ENCODE measurements at places on chromosomes 3 and 15.
A peak's percentile ranks its signal among the peaks of the same experiment; 100 is the strongest.

- DNase-seq: no peak
Measured at GRCh38 chr3:48432411-48433371, 2.8 kb upstream of the PLXNB1 start.

GRCh38 chr15:66985653-66986052, 79.7 kb upstream of the SMAD3 start:
- no peak for DNase-seq

GRCh38 chr3:43081796-43082195, 24.1 kb downstream of the POMGNT2 start:
- DNase-seq: no peak

- DNase-seq: no peak
Measured at GRCh38 chr15:77457905-77458265, 37.2 kb downstream of the HMG20A start.

DNA sequence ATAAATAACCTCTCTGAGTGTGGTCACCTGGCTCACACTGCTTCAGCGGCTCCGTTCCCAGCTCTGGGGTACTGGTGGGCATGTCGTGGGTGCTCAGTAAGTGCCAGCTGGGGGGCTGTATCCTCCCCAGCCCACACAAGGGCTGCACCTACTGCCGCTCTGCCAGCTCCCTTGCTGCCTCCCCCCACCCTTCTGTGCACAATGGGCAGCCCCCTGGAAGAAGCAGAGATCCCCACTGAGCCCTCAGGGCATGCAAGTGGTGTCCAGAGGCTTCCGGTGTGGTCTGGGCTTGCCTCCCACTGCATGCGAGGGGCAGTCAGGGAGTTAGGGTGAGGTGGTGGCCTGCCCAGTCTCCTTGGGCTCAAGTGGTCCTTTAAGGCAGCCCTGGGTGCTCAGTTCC, 58.3 kb upstream of the TRPM1 start:
- no peak for DNase-seq

GRCh38 chr3:45628746-45629145, 34.2 kb downstream of the LIMD1 start:
- DNase-seq: no peak

DNA sequence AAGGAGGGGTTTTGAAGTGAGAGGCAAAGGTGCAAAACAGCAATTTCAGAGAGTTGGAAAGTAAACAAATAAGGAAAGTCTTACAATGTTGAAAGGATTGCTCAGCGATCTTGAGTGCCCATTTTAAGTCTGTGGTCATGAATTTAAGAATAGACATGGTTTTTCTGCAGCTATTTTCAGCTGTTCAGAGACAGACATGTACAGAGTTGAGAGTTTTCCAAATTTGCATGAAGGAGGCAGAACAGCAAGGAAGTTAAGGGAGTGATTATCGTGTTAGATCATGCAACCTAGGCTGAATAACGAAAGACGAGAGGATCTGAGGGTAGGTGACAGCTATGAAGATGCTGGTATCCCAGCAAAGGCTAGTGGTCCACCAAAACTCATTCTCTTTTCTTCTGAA, 37.2 kb downstream of the DET1 start:
- DNase-seq: no peak

DNA sequence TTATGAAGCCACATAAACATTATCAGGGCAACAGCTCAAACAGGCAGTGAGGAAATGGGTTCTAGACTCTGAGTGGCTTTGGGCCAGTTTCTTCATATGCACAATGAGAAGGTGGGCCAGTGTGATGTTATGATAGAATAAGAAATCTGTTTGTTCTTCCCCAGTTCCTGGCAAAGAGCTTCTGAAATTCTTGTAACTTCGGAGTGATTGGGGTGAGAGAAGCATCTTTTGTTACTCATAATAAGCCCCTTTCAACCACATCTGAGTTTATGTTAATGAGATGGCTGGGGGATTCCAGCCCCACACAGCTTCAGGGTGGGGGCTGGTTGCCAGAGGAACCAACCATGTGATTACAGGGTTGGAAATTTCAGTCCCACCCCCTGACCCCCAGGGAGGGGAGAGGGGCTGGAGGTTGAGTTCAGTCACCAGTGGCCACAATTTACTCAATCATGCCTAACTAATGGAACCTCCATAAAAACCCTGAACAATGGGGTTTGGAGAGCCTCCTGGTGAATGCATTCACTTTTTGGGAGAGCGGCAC, 57.0 kb upstream of the FRMD4B start:
- no peak for DNase-seq

DNA sequence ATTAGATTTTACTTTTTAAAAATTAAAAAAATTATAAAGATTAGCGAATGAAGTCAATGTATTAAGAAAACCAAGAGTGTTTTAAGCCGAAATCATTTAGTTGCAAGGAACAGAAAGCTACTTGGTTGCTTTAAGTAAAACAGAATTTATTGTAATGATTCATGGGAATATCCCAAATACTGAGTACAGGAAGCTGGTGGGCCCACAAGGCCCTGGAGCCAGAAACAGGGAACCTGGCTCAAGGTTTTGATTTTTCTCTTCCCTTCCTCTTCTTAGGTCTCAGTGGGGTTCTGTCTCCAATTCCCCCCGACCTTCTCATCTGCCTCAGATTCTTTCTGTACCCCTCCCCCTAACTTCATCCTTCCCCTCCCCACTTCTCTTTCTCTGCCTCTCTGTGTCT, 229.0 kb downstream of the TLE3 start:
- DNase-seq: no peak

DNA sequence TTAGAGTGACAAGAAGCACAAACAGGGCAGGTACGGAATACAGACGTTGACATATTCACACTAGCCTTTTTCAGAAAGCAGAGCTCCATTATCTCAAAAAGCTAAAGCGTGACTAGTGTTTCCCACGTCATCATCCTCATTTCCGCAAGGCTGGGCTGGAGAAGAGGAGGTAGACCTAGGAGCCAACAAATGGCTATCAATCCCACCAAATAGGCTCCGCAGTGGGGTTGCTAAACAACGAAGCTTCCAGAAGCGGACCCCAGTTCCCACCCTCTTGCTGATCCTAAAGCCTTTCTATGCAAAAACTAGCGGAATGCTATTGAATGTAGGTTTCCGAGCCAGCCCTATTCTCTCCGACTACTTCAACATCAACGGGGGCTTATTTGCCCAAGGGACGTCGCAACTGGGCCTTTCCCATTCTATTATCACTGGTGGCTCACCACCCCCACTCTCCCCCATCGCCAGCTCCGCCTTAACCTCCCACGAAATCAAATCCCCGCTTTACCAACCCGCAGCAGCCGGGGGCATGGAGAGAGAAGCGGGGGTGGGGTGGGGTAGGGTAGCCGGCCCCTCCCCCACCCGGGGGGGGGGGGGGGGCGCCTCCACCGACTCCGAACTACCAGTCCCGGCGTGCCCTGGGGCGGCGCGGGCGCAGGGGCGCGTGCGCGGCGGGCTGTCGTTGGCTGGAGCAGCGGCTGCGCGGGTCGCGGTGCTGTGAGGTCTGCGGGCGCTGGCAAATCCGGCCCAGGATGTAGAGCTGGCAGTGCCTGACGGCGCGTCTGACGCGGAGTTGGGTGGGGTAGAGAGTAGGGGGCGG, at the start of gene MORF4L1:
Gene MORF4L1, plus strand, starts transcription at position 736 of the 817 bp plus-strand sequence. CDS start 128 bp downstream, outside the sequence.
- DNase-seq: peak; percentile 94

DNA sequence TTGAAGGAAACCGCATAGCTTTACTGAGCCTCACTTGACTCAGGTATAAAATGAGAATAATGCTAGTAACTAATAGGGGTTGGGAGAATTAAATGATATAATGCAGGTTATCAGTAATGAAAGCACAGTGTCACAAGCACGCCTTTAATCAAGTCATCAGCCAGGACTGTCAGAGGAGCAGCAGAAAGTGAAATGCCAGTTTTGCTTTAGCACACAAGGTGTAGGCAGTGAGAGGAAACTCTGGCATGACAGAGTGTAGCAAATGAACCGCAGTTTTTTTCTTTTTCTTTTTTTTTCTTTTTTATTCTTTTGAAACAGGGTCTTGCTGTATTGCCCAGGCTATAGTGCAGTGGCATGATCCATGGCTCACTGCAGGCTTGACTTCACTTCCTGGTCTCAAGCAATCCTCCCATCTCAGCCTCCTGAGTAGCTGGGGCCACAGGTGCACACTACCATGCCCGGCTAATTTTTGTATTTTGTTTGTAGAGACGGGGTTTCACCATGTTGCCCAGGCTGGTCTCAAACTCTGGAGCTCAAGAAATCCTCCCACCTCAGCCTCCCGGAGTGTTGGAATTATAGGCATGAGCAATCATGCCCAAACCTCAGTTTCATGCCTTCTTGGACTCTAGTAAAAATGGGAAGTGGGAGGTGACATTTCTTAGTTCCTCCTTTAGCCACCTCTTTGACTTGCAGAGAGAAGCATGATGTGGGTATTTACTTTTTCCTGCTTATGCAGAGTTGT, 9.7 kb upstream of the SCAANT1 start:
- no peak for DNase-seq

DNA sequence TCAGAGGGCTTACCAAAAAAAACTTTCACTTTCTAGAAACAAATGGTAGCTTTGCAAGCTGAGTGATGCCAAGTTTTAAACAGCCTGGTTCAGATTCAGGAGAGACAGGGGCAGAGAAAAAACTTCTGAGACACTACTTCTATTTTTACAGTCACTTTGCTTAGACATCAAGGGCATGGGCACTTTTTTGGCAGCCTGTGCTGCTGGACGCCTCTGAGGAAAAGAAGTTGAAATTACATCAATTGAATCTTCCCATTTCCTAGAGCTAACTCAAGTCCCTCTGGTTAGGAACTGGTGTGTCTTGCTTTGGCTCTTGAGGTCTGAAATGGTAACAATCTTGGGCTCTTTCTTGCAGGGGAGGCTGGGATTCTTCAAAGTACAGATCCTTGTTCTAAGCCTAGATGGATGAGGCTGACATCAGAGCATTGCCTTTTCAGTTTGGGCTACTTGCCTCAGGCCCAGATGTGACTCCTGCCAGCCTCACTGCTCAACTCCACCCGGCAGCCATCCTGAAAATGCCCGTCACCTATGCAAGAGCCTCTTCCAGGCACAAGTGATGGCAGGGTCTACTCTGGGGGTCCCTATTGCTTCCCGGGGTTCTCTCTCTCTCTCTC, 357.5 kb downstream of the FOXP1 start:
- DNase-seq: no peak

DNA sequence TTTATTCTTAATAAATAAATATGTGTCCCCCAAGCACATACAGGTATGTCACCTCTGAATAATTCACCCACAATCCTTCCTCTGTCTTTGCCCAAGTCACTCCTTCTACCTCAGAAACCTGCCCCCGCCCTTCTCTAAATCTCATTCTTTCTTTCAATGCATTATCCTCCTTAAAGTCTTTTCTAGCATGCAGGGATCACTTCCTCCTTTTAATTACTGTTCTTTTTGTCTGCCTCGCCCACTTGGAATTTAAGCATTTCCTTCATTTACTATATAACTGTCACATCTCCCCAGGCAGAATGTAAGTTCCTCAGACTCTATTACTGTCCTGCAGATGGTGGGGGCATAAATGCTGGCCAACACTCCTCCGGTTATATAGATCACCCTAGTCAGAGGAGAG, 7.8 kb downstream of the CCDC80 start:
- no peak for DNase-seq

- no peak for DNase-seq
Measured at GRCh38 chr15:36332301-36332700, 247.1 kb upstream of the CDIN1 start.

DNA sequence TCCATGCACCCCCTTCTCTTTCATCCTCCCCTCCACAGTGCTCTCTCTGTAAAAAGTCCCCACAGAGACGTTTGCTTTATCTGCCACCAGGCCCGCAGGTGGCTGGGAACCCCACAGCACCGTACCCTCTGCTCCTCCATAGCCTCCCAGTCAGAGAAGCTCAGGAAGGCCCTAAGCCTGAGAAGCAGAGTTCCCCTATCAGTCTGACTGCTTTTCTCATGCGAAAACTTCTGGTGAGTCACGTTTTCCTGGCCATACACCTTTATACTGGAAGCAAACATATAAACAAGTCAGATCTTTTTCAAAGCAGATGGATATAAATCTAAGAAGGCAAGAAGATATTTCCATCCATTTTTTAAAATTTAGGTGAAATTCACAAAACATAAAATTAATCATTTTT, 51.5 kb upstream of the MEF2A start:
- DNase-seq: no peak

DNA sequence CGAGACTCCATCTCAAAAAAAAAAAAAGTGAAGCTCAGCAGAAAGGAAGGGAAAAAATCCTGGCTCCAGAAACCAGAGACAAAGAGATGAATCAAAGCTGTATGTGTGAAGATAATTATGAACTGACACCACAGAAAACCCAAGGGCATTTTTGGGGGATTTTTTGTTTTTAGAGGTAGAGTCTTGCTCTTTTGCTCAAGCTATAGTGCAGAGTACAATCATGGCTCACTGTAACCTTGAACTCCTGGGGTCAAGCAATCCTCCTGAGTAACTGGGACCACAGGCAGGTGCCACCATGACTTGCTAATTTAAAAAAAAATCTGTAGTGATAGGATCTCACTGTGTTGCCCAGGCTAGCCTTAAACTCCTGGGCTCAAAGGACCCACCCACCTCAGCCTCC, 22.8 kb downstream of the HCLS1 start:
- no peak for DNase-seq

DNA sequence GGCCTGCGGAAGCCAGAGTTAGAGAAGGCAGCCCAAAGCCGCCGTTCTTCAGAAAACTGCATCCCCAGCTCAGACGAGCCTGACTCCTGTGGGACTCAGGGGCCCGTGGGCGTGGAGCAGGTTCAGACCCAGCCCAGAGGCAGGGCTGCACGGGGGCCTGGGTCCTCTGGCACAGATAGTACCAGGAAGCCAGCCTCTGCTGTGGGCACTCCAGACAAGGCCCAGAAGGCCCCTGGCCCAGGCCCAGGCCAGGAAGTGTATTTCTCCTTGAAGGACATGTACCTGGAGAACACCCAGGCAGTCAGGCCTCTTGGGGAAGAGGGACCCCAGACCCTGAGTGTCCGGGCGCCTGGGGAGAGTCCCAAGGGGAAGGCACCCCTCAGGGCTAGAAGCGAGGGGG, 23.1 kb downstream of the ALPK3 start:
- DNase-seq: no peak

DNA sequence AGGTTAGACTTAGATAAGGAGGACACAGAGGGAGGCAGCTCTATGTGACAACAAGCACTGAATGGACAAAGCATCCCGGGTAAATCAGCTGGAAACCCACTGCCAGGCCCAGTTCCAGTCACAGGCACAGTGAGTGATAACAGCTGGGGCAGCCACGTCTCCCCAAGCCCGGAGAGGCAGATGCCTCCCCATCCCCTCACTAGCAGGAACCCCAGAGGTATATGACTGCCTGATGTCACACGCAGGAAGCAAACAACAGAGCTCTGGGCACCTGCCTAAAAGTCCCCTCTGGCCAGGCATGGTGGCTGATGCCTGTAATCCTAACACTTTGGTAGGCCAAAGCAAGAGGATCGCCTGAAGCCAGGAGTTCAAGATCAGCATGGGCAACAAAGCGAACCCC, 18.2 kb downstream of the C15orf62 start:
- DNase-seq: no peak

- DNase-seq: no peak
Measured at GRCh38 chr3:81742581-81742980, 18.9 kb downstream of the GBE1 start.

- DNase-seq: no peak
Measured at GRCh38 chr3:16272588-16272987, 7.6 kb downstream of the OXNAD1 start.

DNA sequence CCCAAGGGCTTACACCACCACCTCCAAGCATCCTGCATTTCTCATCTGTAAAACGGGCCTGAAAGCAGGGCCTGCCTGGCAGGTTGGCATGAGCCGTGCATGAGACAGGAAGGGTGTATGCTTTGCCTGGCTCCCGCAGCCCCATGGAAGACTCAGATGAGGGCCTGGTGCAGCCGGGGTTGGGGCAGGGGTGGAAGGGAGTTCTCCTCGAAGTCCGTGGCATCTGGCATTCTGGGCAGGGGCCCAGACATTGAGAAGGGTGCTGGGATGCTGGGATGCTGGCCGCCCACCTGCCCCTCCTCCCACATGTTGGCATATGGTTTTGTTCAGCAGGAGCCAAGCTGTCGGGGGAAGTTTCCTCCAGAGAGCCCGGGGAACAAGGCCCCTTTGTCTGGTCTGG, 13.0 kb upstream of the FBLN2 start:
- no peak for DNase-seq

All from activated CD4-positive, alpha-beta T cell treated with anti-CD3 and anti-CD28 coated beads for 1 hour (primary cell).